ENCODE measurements at places on chromosomes 5 and 9.

- DNase-seq, result no peak
Measured at GRCh38 chr9:37549527-37549926, 26.7 kb downstream of the FBXO10 start.

GRCh38 chr5:171418982-171419687 is at the start of gene FGF18:
TSS of gene FGF18 (plus strand) at chr5:171419647. CDS start at chr5:171420200, 553 bp downstream.
- DNase-seq, result no peak

GRCh38 chr5:149735066-149735465 is 5.0 kb downstream of the PPARGC1B start:
- DNase-seq, result no peak

GRCh38 chr5:32536246-32536645 is 49.1 kb upstream of the SUB1 start:
- DNase-seq, result no peak

DNA sequence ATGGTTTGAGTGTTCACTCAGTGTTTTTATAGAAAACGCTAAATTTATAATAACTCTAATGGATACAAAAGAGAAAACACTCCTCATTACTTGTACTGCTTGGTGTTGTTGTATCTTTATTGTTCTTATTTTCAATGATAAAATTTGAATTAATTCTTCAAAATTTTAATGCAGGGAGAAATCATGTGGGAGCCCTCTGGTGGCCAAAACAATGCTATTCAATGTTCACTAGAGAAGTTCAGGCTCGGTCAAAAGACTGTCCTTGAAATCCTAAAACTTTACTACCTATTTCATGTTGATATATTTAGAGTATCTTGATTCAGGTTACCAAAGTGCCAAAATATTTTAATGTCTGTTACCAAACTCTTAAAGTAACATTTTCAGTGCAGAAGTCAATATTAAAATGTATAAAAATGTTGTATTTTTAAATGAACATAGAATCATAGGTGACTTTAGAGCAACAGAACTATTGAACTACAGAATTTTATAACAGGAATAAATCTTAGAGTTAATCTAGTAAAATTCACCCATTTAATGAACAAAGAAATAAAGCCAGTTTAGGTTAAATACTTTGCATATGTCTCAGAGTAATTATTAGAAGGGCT is 1259.8 kb downstream of the PTPRD start:
- no peak for DNase-seq

DNA sequence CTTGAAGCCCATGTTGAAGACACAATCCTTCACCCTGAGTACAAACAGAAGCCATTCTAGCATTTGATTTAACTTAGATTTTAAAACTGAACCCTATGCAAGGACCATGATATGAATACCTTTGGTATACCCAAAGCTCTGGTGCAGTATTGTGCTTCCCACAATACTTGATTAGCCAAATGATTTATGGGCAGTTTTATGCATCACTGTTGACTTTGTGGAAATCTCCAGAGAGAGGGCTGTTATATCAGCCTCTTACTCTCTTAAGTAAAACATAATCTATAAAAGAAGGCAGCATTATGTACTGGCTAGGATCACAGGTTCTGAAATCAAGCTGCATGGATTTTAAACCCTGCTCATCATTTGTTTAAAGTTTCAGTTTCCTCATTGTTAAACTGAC is 762.8 kb downstream of the EFNA5 start:
- no peak for DNase-seq

DNA sequence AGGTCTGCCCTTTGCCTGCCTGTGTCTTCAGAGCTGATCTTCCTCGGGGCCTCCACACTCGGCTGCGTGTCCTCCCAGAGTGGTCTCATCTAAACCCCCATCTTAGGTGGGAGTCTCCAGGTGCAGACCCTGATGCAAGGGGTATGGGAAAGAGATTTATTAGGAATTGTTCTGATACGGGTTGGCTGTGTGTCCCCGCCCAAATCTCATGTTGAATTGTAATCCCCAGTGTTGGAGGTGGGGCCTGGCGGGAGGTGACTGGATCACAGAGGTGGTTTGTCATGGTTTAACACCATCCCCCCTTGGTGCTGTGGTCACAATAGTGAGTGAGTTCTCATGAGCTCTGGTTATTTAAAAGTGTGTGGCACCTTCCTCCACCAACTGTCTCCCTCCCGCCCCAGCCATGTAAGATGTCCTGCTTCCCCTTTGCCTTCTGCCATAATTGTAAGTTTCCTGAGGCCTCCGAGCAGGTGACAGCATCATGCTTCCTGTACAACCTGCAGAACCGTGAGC is 208.4 kb downstream of the AOPEP start:
- no peak for DNase-seq

DNA sequence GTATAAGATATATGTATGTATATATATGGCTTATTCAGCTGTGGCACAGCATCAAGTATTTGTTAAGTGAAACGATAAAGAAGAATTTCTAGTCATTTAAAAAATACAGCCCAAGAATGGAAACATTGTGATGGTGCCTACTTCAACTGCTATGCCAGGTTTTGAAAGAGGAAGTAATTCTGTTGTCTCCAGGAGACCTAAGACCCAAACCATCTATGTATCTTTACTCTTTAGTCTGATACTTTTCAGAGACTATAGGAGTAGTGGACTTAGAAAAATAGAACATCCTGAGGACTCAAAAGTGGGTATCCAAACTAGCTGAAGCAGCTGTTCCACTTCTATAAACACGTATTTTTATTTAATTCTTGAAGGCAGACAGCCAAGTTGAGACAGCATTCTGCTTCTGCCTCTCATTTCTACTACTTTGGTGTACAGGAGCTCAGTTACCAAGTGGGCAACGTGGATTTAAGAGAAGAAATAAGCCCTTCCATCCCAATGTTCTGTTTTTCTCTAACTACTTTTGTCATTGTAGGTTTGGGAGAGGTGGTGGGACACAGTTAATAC is 110.7 kb downstream of the RPS23 start:
- no peak for DNase-seq

- DNase-seq, result no peak
Measured at GRCh38 chr5:129768735-129769134, 20.8 kb downstream of the MINAR2 start.

DNA sequence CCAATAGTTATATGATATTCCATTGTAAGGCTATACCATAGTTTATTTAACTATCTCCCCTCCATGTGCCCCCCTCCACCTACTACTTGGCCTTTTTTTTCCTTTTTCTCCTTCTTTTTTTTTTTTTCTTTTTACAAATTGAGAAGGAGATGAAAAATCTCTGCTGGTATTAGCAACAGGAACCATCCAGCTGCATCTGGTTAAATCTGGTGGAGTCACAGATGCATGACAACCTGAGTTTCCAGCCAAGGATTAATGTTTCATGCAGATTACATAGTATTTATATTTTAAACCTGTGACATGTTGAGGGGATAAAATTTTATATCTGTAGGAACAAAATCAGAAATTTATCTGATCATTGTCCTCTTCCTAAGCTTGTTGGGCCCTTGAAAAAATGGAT is 128.5 kb upstream of the IQGAP2 start:
- DNase-seq, result no peak

- DNase-seq, result no peak
Measured at GRCh38 chr5:115432691-115433090, 111.9 kb downstream of the FEM1C start.

GRCh38 chr9:34252016-34252415 is 73.2 kb downstream of the UBAP1 start:
- DNase-seq, result no peak

- no peak for DNase-seq
Measured at GRCh38 chr5:137220523-137220927, 278.6 kb downstream of the SPOCK1 start.
